ENCODE measurements at places on chromosomes 2 and 18.
A peak's percentile ranks its signal among the peaks of the same experiment; 100 is the strongest.

DNA sequence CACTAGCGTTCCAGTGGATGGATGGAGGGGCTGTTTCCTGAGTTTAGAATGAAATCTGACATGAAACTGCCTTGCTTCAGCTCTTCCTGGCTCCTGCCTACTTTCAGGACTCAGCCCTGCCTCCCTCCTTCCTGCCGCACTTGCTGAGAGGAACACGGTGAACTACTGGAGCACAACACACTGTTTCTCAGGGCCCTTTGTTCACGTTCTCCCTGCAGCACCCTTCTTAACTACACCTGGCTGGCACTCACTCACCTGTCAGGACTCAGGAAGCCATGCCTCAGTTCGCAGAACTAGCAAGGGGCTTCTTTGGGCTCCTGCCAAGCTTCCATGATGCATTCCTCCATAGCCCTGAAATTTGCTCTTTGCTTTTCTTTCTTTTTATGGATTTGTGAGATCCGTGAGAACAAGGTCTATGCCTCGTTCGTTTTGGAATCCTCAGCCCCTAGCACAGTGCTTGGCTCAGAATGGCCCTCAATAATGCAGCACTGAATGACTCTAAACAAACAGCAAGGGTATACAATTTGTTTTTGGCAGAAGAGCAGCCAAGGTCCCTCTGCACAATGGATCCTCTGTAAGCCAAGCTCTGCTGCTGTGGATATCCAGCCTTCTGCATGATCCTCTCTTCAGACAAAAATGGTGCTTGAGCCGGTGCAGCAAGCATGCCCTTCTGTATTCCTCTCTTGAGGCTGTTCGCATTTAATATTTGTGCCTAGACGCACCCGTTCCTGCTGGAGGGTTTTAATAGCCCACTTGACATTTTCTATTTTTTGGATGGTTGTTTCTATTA is 357.0 kb downstream of the TSN start:
- DNase-seq = no peak

DNA sequence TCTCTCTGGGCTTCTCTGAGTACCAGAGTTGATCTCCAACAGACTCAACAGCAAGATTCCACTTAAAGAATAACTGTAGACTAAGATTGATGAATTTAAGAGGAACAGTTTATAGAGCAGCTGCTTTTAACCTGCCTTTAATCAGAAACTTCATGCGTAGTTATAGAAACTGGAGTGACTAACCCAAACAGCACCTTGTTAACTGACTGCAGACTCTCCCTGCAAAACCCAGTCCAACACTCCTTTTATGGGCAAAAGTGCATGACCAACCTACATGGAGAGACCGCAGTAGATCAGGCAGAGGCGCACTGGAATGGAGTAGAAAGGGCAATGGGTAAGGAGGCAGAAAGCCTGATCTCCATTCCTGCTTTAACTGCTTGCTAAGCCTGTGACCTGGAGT is 110.6 kb downstream of the NRP2 start:
- no peak for DNase-seq

DNA sequence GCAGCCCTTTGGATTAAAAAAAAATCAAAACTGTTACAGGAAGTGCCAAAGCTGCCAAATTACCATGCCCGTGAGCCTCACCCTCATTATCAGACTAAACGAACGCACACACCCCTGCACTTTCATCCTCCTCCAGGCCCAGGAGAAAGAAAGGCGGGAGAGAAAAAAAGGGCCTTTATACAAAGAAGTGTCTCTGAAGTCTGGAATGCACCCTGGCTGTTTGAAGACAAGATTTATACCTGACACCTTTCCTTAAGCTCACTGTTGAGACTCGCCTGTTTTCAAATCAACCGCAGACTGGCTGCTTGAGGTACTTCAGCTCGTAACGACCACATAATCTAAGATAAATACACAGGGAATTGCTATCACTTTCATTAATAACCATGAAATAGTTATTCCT is 31.0 kb downstream of the EDAR start:
- DNase-seq = no peak

DNA sequence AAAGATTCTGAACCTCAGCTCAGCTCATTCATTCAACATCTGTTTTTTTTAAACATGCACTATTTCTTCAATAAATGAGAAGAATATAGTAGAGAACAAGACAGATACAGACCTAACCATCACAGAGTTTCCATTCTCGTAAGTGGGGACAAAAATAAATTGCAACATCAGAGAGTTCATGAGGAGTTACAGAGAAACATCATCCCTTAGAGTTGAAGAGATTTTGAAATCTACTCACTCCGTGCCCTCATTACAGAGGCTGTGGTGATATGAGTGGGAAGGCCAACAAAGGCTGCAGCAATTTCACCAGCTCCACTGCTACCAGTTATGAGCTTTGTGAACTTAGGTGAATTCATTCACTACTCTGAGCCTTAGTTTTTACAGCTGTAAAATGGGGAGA is 399.3 kb downstream of the BCL11A start:
- DNase-seq = no peak

- DNase-seq = no peak
These were observed 155.1 kb downstream of the DOCK10 start for GRCh38 chr2:224887141-224887540.

- no peak for DNase-seq
These were observed 567.3 kb upstream of the DSEL start for GRCh38 chr18:68083776-68084175.

- no peak for DNase-seq
These were observed 199.9 kb downstream of the ACTR3 start for GRCh38 chr2:114089636-114090319.

DNA sequence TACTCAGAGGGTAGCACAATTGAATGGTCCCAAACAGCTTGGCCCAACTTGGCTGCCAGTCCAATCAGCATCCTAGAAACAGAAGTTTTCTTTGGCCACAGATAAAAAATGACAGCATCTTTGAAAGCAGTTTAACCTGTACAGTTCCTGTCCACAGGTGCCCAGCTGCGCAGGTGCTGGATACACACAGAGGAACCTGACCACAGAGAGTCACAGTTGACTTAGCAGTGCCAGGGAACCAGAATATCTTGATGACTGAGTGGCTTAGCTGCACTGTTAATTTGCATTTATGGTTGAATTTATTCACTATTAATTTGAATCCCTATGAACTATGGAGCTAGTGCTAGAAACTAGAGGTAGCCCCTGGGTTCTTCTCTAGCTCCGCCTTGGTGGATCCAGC is 93.7 kb downstream of the TPGS2 start:
- DNase-seq = no peak

DNA sequence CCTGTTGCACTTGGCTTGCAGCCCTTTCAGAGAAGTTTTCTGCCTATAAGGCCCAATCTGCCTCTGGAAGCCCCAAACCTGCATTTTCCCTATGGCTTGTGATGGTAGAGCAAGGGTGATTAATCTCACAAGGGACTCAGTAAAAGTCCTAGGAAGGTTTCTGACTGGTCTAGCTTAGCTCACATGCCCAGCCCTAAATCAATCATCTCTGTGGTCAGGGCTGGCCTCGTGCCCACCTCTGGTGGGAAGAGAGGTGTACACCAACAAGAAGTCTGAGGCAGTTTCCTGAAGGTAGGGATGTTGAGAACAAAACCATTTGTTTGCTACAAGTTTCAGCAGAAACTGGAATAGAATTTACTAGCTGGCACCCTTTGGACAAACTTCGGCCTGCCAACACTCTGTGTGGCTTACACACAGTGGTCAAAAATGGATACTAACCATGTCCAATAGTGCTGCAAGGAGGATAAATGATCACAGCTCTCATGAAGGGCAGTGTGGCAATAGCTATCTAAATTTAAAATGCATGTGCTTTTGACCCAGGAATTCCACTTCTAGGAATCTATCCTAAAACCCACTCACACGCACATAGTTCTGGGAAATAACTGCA is 96.4 kb downstream of the EN1 start:
- no peak for DNase-seq

DNA sequence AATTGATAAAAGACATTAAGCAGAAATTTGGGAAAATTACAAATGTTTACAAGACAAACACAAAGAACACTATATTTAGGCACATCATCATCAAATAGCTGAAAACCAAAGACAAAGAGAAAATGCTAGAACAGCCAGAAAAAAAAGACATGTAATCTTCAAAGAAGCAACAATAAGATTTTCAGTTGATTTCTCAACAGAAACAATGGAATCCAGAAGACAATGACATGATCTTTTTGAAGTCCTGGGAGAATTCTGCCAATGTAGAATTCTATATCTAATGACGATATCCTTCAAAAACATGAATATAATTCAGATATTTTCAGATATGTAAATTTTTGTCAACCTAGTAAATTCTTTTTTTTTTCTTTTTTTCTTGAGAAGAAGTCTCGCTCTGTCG is 179.0 kb downstream of the PTPRM start:
- no peak for DNase-seq

DNA sequence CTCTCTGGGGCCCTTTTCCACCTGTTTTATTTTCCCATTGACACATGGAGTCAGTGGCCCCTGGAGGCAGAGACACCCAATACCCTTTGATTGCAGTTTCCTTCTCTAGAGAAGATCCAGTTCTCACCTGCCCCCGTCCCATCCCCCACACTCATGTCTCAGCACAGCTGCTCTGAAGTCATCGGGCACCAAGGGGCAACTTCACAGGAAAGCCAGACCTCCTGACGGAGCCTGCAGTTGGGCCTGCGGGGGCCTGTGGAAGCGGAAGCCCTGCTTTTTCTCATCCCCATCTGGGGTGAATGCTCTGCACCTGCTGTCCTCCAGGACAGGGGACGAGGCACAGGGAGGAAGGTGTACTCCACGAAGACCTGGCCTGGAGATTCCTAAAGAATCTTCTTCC is 308.3 kb upstream of the EPAS1 start:
- no peak for DNase-seq

GRCh38 chr2:54194761-54195750 is 61.0 kb downstream of the TSPYL6 start:
- DNase-seq = no peak

- DNase-seq = no peak
These were observed 18.8 kb upstream of the FN1 start for GRCh38 chr2:215454519-215455246.

GRCh38 chr2:111930875-111931274 is 32.5 kb downstream of the MERTK start:
- DNase-seq = peak; percentile 57

GRCh38 chr2:166117491-166117890 is 10.3 kb downstream of the SCN1A start:
- no peak for DNase-seq

DNA sequence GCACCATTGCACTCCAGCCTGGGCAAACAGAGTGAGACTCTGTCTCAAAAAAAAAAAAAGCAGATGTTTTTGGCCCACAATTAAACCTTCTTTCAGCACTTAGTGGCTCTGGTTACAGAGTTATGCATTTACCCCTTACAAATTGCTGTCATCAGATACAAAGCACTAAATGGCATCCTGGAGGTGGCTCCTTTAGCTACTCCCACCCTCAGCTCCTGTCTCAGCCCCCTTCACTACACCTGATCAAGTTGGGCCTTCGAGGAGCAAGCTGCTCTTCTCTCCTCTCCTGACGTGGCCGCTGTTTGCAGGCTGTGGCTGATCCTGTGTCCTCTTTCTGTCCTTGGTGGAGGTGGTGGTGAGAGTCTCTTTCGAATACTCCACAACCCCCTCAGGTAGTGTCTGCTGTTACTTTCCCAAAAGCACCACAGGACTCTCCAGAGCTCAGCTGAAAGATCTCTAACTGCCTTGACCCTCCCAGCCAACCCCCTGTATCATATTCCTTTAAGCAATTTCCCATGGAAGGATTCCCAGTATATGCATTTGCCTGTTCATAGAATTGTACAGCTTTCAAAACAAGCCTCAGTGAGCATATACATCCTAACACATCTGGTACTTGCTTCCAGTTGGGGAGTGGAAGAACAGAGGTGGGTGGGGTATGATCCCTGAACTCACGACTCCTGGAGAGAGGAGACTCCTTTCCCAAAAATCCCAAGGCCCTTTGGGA is 285.9 kb downstream of the CLIP4 start:
- no peak for DNase-seq

DNA sequence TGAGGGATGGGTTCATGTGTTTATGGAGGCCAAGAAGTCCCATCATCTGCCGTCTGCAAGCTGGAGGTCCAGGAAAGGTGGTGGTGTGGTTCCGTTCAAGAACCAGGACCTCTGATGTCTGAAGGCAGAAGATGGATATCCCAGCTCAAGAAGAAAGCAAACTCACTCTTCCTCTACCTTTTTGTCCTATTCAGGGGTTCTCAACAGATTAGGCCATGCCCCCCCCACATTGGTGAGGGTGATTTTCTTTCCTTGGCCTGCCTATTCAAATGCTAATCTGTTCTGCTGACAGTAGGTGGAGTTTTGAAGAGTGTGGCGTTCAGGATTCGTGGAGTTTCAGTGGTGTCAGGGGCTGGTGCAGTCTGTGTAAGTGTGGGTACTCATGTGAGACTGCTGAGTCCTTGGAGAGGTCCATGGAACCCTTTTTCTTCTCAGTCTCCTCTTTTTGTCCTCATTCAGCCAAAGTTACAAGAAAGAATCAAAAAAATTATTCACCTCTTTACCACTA is 5.9 kb downstream of the MSL3B start:
- DNase-seq = no peak

GRCh38 chr2:100786297-100786658 is 33.7 kb upstream of the NPAS2 start:
- no peak for DNase-seq

DNA sequence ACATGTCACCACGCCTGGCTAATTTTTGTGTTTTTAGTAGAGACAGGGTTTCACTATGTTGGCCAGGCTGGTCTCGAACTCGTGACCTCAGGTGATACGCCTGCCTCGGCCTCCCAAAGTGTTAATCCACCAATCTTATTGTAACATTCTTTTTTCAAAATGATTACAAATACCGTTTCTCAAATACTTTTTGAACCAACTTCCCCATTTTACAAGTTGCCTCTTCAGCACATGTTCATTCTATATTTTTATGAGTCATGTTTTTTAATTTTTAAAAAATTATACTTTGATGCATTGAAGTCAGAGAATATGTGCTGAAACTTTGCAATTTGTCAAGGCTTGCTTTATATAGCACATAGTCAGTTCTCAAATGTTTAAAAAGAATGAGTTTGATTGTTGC is 58.2 kb downstream of the QPCT start:
- no peak for DNase-seq

GRCh38 chr2:218172845-218173244 is 6.1 kb upstream of the CXCR1 start:
- DNase-seq = no peak

DNA sequence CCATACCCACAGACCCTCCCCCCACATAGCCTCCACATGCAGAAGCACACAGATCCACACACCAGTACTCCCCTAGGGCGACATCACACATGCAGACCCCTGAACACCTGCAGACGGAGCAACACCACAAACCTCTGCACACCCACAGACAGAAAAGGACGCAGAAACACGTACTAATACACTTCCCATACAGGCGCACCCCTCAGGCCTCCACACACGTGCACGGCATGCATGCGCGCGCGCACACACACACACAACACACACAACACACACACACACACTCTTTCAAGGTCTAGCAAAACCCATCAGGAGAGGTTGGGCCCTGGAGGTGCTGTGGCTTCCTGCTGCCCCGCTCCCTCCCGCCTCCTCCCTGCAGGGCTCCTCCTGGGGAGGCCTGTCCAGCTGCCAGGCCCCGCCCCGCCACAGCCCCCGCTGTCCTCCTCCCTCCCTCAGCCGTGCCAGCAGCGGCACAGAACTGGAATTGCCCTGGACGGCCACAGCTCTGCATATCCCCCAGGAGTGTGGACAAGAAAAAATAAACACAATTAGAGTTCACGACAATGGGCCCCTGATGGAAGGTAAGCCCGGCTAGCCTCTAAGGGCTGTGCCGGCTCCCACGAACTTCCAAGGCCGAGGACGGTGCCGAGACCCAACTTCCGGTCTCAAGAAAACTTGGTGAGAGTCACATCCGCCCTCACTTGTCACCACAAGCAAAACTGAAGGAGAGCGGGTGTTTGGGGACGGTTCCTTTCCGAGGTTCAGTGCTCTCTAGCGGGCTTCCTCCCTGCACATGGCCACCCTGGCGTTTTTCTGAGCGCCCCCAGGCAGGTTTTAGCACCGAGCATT is 6.8 kb downstream of the ZFP36L2 start:
- peak; percentile 89 for DNase-seq
